ENCODE measurements at places on chromosomes 4 and X.

- DNase-seq = no peak
These were observed 23.6 kb downstream of the TNIP2 start for GRCh38 chr4:2732526-2732925.

- DNase-seq = no peak
These were observed 887.1 kb upstream of the AGA start for GRCh38 chr4:178329226-178329872.

- DNase-seq = no peak
These were observed at the start of gene HCFC1 for GRCh38 chrX:153971450-153972367. TSS of gene HCFC1 (minus strand) at chrX:153971818. CDS start at chrX:153970840, 978 bp downstream.

- no peak for DNase-seq
These were observed 361.1 kb downstream of the MID1IP1 start for GRCh38 chrX:39162322-39162735.

- DNase-seq = no peak
These were observed 92.2 kb upstream of the MAML3 start for GRCh38 chr4:140246216-140246615.

DNA sequence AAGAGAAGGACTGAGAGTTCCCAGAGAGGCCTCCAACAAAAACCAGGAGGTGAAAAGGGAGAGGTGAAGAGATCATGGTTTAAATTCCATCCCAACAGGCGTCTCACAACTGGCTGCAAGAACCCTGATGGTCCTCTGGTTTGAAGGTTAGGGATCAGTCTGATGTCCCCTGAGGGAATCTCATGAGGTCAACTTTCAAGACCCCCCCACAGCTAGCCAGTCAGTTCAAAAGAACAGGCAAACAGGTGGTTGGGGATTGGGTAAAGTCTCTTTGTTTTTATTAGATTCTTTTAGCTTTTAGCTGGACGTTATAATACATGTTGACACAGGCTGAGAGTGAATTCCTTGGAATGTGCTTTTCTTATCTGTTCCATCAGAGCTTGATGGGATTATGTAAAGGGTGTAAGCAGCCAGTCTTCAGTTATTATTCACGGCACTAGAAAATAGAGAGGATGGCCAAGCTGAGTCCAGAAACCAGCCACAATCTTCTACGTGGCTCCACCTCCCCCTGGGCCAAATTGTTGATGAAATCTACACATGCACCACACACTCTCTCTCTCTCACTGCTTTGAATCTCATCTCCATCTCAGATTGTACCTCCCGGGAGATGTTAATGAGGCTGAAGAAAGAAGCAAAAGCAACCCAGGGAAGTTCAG lies 20.8 kb downstream of the ENPP6 start:
- DNase-seq = no peak

DNA sequence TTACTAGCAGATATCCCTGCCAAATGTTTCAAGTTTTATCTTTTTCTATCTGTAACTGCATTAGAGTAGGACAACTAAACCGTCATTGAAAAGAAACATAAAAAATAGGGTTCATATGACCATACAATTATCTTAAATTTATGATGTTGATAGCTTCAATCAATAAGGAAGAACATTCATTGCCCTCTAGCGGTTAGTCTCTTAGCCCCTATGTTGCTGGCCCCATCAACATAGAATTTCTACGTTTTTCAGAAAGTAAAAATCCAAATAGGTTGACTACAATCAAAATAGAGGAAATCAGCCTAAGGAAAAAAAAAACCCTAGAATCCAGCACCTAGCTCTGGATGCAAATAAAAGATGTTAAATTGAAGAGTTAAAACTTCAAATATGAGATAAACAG lies 225.1 kb upstream of the ITM2A start:
- DNase-seq = no peak

GRCh38 chr4:40121515-40121914 lies 64.9 kb downstream of the N4BP2 start:
- DNase-seq = no peak

- DNase-seq = no peak
These were observed 56.8 kb upstream of the PRDX4 start for GRCh38 chrX:23610495-23610894.

DNA sequence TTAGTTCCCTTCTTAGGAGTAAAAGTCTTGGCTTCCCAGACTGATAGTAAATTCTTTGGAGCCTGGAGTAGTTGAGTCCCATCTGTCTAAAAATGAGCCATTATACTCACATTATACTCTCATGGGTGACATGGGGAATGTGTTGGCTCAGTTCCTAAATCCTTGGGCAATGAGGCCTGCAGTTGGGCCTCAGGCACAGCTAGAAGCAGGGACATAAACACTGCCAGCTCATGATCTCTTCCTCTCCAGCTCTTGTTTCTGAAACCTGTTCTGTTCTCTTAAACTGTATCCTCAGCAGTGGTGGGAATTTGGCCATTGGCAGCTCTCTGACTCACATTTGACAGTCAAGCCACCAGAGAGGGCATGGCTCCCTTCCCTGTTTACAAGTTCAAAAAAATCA lies 212.5 kb downstream of the SPATA18 start:
- DNase-seq = no peak

Measured in NCI-H2081 treated with DMSO at 0.1 percent for 48 hours (cell line).